Inflammatory macrophage treated with lipopolysaccharide for 1 hour (primary cell): ENCODE measurements at places on chromosomes 5 and 9.
A peak's percentile ranks its signal among the peaks of the same experiment; 100 is the strongest.

DNA sequence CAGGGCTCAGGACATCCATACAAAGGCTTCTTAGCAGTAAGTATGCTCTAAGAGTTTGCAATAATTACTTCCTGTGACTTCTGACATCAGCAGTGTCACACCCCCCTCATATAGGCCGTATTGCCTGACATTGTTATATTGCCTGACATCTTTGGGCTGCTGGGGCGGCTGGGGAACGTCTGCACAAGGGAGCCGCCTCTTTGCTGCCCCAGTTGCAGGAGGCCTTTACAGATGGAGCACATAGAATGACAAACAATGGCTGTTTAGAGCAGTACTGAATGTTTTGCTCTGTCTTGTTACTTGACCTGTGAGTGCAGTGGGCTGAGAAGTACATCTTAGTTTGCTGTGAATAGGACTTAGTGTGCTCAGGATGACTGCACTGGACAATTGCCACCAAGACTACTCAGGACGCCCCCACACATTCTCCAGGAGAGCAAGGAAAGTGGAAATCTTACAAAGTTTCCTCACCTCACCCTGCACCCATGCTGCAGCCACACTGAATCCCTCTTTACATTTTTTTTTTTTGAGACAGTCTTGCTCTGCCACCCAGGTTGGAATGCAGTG is 65.4 kb upstream of the SPOCK1 start:
- DNase-seq = no peak

- no peak for DNase-seq
Observed at GRCh38 chr5:133927300-133928180, 40.9 kb downstream of the C5orf15 start.

DNA sequence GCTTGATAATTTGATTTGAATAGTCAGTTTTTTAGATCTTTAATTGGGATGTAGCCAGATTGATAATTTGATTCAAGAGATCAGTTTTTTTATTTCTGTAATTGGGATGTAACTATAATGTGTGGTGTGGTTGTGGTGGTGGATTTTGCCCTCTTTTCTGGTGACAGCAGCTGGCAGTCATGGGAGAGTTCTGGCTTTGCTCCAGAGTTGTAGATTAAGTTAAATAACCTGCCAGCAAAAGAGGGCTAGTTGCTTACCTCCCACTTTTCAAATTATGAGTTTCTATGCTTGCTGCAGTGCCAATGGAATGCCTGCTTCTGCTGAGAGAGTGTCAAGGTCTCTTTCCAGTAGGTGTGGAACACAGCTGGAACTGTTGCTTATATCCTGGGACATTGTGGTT is 315.1 kb downstream of the CCDC171 start:
- no peak for DNase-seq

GRCh38 chr5:73960426-73960825 is 334.4 kb downstream of the ARHGEF28 start:
- no peak for DNase-seq

GRCh38 chr9:34989946-34990635 is 546 bp downstream of the DNAJB5 start:
- DNase-seq = peak; percentile 54

DNA sequence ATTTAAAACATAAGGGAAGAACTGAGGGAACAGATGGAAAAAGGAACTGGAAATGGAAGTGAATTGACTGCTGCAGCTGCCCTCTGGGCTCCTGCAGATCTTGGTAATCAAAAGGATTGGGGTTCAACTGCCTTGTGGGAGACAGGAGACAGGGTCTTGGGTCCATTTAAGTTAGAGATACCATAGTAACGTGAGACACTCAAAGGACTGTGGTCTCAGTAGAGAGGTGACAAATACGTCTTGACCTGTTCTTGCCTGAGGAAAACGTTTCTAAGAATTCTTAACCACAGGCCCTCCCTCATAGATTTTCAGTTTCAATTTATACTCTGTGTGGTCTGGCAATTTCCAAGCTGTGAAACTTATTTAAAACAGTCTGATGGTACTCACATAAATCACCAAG is 100.8 kb upstream of the DHFR start:
- no peak for DNase-seq

DNA sequence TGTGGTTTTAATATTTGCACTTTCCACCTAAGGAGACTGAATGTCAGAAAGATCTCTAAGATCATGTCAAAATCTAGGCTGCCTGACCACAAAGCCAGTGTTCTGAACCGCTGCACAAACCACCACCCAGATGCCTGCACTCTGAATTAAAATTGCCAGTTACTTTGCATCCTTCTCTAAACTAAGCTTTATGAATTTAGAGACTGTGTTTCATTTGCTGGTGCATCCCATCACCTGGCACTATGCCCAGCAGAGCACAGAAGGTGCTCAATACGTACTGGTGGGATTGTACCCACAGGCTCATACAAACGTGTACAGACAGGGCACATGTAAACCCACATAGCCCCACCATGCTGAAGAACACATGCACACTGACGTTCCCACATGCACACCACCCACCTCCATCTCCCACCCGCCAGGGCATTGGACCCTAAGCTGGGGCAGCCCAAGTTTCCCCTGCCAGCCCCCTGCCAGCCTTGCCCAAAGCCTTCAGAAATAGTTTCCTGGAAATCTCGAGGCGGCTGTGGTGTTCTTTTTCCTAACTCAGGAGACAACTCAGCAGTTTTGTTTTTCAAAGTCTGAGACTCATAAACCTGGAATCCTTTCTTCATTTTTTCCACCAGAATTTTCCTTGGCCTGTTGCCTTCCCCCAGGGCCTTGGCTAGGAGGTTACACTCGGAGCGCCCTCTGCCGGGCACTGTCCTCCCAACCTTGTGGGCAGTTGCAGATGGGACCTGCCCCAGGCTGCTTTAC is 9.6 kb upstream of the TRAF1 start:
- DNase-seq = peak; percentile 98

DNA sequence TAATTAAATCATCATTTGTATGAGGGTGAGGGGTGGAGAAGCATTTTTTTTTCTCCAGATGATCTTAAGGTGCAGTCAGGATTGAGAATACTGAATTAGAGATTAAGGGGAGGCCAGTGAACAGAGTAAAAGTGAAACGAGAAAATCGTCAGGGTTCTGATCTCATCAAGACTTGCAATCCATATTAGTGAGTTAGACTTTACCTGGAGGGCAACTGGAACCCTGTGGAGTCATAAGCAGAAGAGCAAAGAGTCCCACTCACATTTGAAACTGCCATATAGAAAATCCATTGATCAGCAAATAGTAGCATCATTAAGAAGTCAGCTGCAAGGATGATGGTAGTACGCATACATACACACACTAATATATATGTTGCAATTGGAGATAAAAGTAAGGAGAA is 466.2 kb upstream of the PAPPA start:
- no peak for DNase-seq

DNA sequence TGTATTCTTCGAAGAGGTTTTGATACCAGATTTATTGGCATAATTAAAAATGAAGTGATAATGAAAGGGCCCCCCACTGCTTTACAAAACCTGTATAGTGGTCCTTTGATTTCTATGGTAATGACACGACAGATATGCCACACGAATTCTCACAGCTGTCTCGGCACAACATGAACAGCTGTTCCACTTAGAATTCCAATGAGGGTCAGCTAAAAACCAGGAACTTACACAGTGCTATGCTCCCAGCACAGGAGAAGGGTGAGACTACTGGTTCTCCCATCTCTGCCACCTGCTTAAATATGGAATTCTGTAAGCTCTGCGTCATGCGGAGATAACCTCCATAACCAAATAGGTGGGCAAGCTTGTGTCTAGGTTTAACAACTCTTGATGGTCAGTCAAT is 183.0 kb upstream of the EFNA5 start:
- no peak for DNase-seq

DNA sequence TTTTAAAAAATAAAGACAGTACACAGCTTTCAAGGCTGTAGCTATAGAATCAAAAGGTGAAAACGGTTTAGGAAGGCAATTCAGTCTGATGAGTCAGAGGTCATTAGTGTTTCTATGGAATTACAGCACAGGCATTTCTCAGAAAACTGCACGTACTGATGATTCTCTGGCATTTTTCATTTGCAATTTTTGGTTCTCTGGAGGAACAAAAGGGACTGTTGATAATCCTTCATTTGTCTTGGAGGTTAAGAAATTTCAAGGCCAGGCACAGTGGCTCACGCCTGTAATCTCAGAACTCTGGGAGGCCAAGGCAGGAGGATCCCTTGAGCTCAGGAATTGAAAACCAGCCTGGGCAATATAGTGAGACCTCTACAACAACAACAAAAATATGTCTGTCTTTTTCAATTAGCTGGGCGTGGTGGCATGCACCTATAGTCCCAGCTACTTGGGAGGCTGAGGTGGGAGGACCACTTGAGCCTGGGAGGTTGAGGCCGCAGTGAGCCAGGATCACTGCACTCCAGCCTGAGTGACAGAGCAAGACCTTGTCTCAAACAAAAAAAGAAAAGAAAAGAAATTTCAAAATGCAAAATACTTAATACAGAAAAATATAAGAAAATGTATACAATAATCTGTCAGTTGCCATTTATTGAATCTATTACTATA is 27.3 kb downstream of the NR6A1 start:
- no peak for DNase-seq

DNA sequence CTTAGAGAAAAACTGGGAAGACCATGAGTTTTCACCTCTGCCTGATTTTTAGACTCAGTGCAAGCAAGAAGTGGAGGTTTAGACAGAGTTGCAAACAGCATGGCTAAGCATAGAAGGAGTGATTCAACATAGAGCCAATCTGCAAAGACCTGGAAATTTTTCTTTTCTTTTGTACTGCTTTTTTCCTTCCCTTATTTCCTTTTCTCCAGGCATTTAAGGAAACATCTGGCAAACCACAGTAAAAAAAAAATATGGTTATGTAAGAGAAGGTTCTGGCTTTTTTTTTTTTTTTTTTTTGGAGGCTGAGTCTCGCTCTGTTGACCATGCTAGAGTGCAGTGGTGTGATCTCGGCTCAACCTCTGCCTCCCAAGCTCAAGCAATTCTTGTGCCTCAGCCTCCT is 16.6 kb upstream of the DCAF12 start:
- DNase-seq = no peak

DNA sequence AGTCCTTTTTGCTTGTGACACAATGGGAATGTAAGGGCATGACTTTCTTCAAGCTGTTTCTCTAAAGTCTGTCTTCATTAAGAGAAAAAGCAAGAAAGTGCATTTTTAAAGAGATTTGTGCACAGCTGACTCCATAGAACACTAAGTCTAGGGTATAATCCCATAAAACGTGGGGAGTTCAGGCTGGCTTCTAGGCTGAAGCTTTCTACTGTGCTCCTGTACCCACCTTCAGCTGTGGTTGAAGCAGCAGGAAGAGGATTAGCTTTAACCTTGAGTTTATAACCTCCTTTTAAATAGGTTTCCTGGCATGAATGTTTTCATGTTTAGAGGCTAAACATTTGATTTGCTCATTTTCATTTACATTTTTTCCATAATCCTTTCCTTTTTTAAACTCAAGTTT is 126.4 kb downstream of the HACD4 start:
- DNase-seq = no peak

GRCh38 chr5:93421987-93422401 is 159.0 kb downstream of the NR2F1-AS1 start:
- DNase-seq = no peak

GRCh38 chr9:129209580-129209979 is 31.5 kb upstream of the IER5L start:
- DNase-seq = no peak

DNA sequence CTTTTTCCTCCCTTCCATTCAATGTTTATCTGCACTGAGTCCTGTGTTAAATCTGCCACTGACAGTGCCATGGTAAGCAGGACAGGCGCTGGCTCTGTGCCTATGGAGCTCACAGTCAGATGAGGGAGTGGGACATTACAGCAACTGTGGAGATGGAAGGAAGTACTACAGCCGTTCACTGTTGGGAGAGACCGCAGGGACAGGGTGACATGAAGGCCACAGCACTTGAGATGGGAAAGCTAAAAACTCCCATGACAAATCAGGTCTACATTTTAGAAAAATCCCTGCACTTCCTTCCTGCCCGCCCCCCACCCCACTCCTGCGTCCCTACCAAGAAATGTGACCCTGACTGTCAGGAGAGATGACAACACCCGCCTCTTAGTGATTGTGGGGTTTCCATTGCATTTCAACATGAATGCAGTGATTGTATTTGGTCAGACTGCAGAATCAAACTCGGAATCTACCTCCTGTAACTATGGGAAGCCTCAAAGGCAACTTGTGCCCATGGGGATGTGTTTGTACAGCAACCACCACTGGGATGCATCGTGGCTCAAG is 56.4 kb downstream of the GTF3C4 start:
- DNase-seq = peak; percentile 17

GRCh38 chr9:90775657-90776056 is 26.0 kb upstream of the SYK start:
- DNase-seq = no peak

GRCh38 chr9:128505414-128505765 is 871 bp downstream of the GLE1 start:
- DNase-seq = no peak

DNA sequence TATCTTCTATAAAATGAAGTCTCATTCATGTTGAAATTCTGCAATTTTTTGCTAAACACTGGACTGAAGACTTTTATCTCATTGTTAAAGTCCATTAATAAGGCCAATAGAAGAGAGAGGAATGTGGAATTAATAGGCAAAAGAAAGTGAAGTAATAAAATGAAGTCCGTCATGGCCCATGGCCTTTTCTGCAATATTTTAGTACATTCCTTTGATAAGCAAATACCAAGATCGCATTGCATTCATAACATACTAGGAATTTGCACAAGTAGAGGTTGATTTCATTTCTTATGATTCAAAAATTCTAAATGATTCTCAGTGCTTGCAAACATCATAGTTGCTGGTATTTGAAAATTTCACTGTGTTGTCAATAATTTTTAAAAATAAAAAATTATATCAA is 664.0 kb downstream of the NR2F1-AS1 start:
- DNase-seq = no peak

DNA sequence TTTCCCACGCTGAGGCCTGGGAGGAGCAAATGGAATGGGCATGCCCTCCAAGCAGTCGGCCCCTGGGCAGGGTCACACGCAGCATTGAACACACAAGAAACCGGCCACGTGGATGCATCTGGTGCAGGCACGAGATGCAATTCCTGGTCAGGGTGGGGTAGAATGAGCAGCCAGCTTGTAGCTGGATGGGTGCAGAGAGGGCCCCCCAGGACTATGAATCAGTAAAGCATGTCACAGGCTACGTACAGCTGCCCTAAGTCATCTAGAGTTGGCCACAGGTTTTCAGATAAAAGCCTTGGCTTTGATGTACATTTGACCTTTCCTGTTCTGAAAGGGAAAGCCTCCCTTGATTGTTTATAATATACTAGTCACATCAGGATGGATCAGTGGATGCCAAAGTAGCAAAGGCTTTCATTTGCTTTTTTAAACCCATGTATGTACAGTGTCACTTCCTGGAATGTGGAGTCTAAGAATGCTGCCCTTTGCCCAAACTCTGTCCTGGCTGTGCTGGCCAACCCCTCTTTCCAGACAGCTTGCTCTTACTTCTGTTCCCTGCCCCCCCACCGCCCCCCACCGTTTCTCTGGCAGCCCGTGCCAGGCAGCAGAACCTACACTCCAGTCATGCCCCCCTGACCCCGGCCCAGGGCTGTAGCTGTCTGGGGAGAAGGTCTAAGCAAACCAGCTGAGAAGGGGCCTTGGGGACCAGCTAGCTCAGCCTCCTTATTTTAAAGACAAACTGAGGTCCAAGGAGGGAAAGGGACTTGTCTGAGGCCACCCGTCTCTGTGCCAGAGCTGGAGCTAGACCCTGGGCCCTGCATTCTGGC is 169.2 kb downstream of the HSPA4 start:
- no peak for DNase-seq
